ENCODE measurements at places on chromosomes 2 and 18.

- no peak for DNase-seq
Observed at GRCh38 chr2:238901461-238902057, 53.7 kb downstream of the TWIST2 start.

DNA sequence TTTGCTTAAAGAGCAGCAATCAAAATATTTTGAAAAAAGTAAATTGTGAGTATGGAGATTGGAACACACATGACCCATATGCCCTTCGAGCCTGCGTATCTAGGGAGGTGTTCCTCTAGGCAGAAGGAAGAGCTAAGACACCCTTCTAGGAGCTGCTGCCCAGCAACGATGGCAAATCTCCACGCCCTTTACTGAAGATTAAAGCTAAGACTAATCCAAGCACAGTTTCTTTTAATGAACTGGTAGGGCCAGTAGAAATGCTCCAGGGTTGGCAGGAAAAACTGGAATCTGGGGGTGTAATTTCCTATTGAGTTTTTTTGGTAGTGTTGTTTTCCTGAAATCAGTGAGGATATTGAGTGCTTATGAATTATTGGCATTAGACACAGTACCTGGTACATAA is 712 bp upstream of the SERPINB13 start:
- no peak for DNase-seq

- no peak for DNase-seq
Observed at GRCh38 chr2:134482131-134482723, 228.4 kb downstream of the MGAT5 start.

GRCh38 chr2:41784496-41784895 is 263.3 kb upstream of the PKDCC start:
- no peak for DNase-seq

DNA sequence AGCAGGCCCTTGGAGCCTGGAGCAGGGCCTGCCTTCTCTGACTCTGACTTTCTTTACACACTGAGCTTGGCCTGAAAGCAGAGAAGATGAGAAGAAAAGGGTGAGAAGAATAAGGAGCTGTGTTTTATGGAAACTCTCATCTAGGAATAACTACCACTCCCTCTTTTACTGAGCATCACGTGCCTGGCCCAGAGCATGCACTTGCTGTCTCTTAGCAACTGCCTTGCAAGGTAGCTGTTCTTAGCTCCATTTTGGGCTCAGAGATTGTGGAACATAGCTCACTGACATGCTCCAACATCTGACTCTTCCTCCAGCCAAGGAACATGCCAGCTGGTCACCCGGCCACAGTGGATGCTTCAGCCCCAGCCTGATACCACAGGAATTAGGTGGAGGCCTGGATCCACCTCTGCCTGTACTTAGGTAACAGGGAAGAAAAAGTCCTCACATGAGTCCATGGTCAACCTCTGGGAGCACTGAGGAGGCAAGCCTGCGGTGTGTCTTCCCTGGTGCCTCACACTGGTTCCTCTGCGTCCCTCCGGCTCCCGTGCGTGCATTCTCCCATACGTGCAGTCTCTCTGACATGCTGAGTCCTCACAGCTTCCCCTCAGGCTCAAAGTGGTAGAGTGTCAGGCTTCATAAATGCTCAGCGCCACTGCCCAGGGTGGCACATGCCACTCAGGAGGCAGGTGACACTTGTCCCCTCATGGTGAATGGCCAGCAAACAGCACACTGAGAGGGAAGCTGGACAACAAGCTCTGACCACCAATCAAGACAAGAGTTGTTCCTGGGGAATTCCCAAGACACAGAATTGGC is 35.7 kb downstream of the AMER3 start:
- DNase-seq: no peak

DNA sequence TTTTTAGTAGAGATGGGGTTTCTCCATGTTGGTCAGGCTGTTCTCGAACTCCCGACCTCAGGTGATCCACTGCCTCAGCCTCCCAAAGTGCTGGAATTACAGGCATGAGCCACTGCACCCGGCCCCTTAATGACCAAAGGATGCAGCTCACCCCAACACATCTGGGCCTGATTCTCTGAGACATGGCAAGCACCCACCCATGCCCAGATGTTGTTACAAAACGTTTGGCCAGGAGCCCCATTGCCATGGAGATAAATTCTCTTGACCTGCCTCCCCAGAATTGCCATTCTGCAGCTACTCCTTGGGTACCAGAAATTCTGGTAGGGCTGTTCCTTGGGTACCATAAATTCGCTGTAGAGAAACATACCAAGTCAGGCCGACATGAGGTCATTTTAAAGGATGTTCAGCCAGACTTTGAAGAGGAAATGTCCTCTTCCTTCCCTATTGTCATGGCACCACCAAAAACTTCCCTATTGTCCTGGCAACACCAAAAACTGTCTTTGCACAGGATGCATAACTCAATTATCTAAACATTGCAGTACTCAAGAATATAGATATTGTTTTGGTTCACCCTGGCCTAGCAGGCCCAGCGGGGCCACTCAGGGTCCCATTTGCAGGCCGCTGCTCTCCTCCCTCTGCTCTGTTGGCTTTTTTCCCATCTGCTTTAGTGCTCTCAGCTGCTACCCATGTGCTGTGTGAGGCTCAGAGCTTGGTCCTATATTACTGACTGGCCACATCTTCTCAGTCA is 160.9 kb upstream of the TTC39C start:
- DNase-seq: no peak

DNA sequence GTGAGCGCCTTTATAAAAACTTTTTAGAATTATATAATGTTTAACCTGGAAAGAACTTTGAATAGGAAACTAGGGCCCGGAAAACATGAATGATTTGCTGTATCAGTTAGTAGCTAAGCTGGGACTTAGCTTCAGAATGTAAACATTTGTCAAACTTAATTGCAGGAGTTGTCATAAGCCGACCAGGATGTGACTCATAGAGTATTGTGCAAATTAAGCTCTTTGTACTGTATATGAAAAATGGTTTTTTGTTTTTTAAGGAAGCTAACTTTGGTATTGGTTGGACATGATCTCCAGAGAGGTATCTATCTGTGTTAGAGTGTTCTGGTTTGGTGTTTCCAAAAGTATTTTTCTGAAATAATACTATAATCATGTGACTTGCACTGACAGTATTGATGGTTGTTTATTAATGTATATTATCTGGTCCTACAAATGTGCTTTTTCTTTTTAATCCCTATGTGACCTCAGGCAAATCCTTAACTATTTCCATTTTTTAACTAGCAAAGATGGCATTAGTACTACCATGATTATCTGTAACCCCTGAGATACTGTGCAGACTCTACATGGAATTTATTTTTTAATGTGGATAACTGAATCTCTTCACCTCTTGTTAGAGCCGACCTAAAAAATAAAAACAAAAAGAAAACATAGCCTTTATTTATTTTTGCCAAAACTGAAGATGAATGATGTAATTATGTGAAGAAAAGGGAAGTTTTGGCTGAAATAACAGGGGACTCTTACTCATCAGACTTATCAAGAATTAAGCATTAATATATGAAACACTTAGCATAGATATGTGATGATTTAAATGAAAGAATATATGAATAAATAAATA is 11.7 kb downstream of the YIPF4 start:
- DNase-seq: no peak

- DNase-seq: no peak
Observed at GRCh38 chr2:88331239-88331638, 121.3 kb downstream of the FOXI3 start.

- no peak for DNase-seq
Observed at GRCh38 chr2:74119339-74119738, 28.4 kb downstream of the BOLA3 start.

DNA sequence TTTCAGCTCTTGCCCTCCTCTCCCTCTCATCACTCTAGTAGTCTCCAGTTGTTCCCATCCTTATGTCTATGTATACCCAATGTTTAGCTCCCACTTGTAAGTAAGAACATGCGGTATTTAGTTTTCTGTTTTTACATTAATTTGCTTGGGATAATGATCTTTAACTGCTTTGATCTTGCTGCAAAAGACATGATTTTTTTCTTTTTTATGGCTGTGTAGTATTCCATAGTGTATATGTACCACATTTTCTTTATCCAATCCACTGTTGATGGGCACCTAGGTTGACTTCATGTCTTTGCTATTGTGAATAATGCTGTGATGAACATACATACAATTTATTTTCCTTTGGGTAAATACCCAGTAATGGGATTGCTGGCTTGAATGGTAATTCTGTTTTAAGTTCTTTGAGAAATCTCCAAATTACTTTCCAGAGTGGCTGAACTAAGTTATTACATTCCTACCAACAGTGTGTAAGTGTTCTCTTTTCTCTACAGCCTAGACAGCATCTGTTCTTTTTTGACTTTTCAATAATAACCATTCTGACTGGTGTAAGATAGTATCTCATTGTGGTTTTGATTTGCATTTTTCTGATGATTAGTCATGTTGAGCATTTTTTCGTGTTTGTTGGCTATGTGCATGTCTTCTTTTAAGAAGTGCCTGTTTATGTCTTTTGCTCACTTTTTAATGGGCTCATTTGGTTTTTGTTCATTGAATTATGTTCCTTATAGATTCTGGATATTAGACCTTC is 179.6 kb upstream of the SLC39A10 start:
- no peak for DNase-seq

GRCh38 chr18:62574776-62575175 is 52.0 kb downstream of the ZCCHC2 start:
- no peak for DNase-seq

DNA sequence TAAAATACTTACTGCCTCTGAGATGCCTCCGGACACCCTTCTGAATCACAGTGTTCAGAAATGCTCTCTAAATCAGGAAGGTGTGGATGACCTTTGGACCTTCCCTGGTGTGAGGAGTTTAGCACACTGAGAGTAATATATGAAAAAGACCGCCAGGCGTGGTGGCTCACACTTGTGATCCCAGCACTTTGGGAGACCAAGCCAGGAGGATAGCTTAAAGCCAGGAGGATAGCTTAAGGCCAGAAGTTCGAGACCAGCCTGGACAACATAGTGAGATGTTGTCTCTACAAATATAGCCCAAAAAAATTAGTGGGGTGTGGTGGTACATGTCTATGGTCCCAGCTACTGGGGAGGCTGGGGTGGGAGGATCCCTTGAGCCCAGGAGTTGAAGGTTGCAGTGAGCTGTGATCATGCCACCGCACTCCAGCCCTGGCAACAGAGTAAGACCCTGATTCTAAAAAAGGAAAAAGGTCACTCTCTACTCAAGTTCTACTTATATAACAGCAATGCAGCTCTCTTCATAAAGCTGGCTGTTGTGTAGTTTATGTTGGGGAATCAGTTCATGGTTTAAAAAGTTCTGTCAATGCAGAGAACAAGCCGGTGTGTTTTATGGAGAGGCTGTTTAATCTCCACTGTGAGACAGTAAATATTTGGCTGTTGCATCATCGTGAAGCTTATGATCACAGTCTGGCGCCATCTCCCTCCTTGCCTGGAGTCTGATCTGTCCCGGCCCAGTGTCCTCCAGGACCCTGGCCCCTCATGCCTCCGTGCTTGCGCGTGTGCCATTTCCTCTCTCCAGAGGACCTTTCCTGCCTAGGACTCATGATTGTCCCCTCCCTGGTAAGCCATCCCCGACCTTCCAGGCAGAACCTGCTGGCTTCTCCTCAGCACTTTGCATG is 184.5 kb downstream of the FAM210A start:
- DNase-seq: no peak

GRCh38 chr18:62665188-62665587 is 50.2 kb upstream of the PHLPP1 start:
- DNase-seq: no peak

GRCh38 chr2:217999595-217999959 is 3.2 kb downstream of the TNS1 start:
- DNase-seq: no peak

GRCh38 chr18:12029786-12030584 is 48.7 kb downstream of the IMPA2 start:
- no peak for DNase-seq

GRCh38 chr18:26791676-26792075 is 73.8 kb downstream of the AQP4 start:
- no peak for DNase-seq

DNA sequence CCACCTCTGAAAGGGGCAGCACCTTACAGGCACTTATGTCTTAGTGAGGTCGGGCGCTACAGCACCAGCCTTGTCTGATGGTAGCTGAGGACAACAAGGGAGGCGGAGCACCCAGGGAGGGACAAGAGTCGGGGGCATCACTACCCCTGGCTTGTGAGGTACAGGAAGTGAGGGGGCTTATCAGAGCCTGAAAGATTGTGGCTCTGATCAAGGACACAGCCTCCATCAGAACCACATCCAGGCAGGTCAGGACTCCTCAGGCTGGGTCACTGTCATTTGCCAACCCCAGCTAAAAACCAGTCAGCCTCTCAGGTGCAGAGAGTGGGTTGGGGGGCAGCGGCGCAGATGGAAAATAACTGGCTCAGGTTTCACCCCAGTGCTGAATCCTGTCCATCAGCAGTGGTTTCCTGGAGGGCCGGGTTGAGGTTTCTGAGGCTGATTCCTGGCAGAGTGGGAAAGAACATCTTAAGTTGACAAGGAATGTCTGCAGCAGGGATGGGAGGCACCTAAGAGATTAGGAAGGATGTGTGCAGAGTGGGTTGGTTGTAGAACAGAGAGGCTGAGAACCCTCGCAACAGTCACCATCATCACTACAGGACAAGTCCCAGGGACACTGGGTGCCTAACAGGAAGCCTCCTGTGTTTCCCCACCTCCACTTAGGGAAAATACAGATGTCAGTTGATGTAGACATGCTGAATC is 45.3 kb downstream of the FBLN7 start:
- DNase-seq: no peak

DNA sequence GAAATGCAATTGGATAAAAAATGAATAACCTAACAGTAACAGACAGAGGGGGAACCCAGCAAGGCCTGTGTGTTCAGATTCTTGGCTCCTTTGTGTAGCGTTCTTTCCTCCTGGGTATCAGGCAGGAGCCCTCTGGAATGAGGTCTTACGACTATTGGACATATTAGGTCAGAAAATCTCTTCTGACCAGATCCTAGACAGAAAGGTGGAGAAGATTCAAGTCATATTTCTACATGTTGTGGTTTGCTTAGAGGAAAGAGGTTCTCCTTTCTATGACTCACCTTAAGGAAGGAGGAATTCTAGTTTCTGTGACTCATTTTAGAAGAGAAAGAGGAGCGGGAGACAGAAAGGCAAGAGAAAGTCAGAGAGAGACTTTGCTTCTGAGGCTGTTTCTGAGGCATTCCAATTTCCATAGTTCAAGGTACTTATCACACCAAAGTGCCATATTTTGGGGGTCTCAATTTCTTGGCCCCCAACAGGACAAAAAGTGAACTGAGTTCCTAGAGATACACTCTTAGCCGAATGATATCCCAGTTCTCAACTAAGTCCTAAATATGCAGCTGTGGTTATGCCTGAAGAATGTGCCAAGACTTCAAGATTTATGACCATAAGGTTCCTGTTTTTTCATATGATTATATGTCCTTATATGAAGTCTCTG is 618.6 kb downstream of the ZEB2 start:
- DNase-seq: no peak

GRCh38 chr2:152447897-152448296 is 112.9 kb downstream of the FMNL2 start:
- DNase-seq: no peak

DNA sequence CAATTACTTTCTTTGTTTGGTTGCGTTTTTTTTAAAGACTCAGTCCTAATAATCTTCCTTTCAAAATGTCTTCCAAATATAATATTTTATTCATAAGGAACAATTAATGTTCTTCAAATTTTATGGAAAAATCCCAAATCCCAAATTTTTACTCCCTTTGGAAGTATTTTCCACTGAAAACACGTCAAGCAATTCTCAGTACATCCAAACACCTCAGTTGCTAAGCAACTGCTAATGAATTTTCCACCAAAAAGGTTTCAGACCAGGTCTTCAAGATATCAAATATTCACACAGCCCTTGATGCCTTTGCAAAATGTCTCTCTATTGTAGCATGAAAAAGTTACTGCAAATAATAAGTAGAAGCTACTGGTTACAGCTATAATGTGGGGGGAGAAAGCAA is 140.1 kb downstream of the DSEL start:
- DNase-seq: no peak

Measured in omental fat pad (tissue), 4 donors.